C1 segment of cervical spinal cord (tissue), 14 donors: ENCODE measurements at places on chromosomes 5 and 9.

DNA sequence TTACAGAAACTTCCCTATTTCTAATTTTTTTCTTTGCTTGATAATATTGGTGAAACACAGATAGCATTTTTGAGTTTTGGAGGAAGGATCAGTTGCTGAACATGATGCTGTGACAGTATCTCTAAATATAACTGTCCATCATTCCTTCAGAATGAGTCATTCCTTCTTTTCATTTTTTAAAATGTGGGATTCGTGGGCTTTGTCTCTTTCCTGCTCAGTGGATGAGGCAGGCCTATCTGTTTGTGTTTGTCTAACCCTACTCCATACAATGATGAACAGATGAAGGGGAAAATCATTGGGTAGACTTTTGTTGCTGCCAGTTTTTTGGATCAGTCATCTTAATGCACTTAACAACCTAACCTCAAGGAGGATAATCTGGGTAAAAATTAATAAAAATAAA, 15.7 kb upstream of the OR13C8 start:
- DNase-seq: no peak

- no peak for DNase-seq
These were observed 23.1 kb upstream of the ERCC6L2 start for GRCh38 chr9:95852059-95853032.

DNA sequence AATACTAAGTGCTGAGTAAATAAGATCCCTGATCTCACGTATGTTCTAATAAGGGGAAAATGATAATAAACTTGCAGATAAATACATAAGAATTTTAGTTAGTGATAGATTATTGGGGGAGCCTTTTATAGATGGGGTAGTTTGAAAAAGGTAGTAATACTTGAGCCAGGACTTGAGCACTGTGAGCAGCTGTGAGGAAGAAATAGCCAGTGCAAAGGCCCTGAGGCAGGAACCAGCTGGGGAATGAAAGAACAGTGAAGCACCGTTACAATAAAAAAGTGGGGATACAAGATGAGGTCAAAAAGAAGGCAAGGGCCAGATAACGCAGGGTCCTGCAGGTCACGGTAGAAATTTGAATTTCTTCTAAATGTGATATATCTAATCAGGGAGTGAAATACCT, 234.8 kb upstream of the ELL2 start:
- no peak for DNase-seq

DNA sequence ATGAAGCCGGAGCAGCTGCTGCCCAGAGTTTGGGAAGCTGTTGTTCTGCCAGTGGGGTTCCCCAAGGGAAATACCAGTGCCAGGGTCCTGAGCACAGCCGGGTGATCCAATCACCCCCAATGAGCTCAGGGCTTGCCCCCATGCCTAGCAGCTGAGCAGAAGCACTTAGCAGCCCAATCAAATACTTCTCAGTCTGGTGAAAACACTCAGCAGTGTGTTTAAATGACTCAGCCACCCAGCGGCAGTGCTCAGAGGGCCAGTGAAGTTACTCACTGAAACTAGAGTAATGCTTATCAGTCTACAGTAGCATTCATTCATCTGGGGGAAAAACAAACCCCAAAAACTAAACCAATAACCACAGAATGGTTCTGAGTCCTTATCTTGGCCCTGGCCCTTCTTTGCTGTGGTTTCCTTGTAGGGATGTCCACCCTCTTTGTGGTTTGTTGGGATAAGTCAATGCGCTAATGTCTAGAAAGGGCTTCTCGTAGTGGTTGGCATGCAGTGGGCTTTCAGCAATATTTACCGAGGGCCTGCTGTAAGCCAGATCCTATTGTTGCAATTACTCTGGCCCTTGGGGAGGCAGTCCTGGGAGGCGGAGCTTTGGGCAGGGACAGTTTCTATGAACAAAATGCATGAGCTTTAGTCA, 43.1 kb downstream of the LHX2 start:
- DNase-seq: no peak

DNA sequence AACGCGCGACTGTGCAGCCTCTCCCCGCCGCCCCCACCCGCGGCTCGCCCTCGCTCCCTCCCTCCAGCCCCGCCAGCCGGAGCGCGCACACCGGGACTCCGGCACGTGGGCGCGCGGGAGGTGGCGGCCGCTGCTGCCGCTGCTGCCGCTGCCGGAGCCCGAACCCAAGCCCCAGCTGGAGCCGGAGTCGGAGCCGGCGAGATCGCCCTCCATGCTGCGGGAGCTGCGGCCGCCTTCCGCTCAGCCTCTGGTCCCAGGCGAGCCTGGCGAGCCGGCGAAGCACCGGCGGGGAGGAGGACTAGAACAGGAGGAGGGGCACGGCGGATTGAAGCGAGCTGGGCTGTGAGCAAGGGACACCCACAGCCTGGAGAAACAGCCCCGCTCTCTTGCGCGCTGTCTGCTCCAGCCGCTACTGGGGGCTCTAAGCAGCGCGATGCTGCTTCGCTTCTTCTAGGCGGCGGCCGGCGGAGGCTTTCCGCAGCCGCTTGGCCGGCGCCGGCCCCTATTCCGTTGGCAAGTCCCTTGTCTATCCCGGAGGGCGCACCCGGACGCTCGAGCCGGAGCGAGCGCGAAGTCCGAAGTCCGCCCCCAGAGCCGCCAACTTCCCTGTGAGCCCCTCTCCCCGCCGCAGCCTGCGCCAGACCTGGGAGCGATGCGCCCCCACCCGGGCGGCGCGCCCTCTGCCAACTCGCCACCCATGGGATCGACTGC, 598.7 kb upstream of the SGCD start:
- DNase-seq: peak; percentile 16

DNA sequence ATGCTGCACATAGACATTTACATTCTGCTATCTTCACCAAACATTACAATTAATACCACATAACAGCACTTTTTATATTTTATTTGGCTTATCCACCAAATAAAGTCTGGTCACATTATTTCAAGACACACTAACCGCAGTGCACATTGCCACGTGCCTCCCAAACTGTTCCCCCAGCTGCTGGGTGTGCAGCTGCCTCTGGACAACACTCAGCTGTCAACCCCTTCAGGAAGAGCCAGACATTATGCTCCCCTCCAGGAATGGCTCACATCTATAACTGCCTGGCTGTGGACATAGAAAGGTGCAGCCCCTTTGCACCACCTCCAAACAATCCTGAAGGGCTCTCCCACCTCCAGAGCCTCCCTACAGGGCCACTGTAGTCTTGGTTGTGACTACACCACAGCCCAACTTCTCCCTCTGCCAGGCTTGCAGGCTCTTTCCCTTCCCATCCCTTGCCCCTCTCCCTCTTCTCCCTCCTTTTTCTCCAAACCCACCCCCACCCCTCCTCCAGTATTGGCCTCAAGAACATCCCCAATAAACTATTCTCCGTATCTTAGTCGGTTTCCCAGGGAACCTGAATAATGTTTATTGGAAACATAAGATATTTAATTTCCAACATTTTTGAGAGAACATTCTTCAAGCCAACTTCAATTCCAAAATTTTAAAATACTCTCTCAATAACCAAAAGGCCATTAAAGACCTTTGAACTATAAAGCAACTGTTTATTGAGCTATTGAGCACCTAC, 372.3 kb downstream of the CTNND2 start:
- DNase-seq: no peak

- DNase-seq: peak; percentile 39
These were observed 543 bp downstream of the MTMR12 start for GRCh38 chr5:32312197-32312594.

DNA sequence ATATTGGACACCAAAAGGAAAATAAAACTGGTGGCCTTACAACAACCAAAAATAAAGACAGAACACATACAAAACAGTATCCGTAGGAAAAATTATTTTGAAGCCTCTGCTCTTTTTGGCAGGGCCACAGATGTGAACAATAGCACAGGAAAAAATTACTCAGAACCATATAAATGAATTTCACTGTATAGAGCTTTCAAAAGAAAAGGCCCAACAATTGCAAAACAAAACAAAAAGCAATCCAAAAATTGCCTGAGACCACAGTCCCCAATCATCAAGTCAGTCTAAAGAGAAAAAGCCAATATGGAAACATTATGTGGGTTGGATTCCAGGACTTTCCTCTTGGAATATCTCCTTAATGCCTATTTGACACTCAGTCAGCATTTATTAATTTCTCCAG, 243.8 kb downstream of the CEMIP2 start:
- no peak for DNase-seq

GRCh38 chr9:106111039-106111730, 416.8 kb downstream of the TMEM38B start:
- DNase-seq: no peak

DNA sequence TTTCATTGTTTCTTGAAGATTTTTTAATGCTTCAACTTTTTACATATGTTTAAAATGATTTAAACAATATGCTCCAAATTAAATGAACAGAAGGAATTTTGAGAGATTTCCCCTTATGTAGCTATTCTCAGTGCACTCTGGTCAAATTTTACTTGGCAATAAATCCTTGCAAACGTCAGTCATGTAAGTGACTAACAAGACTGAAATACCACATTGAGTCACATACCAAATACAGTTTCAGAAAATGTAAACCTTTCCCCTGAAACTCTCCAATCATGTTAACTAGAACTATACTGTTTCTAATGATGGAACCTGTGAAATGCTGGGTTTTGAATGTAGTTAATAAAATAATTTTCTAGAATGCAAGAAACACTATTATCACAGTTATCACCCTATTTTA, 29.6 kb downstream of the SAR1B start:
- no peak for DNase-seq

DNA sequence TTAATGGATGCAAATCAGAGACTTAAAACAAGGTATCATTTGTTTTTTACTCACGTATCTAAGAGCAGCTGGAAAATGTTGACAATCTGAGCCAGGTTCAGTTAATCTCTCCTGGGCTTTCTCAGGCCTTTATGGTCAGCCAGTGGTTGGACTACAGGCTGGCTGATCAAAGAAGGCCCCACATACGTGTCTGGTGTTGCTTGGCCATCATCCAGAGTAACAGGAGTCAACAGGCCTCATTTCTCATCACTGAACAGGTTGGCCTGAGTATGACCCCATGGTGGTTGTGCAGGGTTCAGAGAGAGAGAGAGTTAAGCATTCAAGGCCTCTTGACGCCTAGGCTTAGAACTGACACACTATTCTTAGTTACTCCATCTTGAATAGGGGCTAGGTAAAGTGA, 97.0 kb upstream of the VLDLR start:
- no peak for DNase-seq

GRCh38 chr9:112905084-112905483, 14.4 kb upstream of the SLC46A2 start:
- no peak for DNase-seq

- peak; percentile 9 for DNase-seq
These were observed 80.9 kb downstream of the GOLPH3 start for GRCh38 chr5:32092938-32093812.

- no peak for DNase-seq
These were observed 72.3 kb downstream of the SLCO4C1 start for GRCh38 chr5:102223542-102224477.
